ENCODE measurements at places on chromosomes 16 and 17.

DNA sequence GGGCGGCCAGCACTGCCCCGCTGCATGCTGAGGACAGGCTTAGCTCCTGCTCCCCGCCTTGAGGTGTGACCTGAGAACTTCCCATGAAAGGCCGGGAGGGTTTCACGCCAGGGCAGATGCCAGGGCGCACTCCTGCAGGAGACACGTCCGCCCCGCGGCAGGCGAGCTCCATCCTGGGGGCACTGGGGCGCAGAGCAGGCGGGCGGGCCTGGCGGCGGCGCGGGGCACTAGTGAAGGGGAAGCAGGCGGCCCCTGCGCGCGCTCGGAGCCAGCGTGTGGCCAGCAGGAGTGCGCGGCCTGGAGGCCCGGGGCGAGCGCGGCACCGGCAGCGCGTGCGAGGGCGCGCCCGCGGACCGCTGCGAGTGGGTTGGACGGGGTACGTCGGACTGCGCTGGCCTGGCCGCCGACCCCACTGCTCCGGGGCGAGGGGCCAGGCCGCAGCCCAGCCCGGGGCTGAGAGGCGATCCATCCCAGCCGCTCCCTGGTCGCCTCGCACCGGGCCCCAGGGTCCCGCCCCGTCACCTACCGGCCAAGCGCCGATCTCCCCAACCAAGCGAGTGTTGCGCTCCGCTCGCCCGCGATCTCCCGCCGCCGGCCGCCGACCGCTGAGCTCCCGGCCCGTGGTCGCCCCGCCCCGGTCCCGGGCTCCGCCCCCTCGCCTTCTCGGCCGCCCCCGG lies at the start of gene MAP3K14:
Gene MAP3K14 (minus strand): TSS at position 587 of the 677 bp plus-strand sequence. CDS start 26,275 bp downstream, outside the sequence.
- peak; percentile 69 for DNase-seq

DNA sequence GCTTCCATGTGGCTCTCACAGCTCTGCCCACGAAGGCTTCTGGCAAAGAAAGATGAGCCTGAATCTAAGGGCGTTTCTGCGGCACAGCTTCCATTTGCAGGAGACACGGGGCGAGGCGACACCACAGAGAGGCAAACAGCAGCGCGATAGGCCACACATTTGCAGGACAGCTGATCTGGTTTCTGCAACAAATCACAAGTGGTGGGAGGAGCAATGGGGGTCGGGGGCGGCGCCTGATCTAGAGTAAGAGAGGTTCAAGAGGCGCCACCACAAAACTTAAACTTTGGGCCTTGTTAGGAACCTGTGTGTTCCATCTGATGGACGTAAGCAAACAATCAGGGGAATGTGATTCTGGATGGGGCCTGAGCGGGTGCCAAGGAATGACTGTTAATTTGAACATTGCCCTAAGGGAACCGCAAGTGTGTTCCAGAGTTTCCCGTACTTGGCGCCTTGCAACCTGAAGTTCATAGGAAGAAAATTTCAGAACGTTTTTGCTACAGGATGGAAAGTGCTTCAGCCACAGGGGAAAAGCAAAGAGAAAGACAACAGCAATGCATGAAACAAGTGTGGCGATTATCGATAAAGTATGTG lies 18.9 kb upstream of the ENPP7 start:
- no peak for DNase-seq

GRCh38 chr16:79707876-79708275 lies 107.3 kb upstream of the MAF start:
- no peak for DNase-seq

GRCh38 chr17:36931697-36932382 lies 5.4 kb upstream of the LHX1 start:
- DNase-seq = no peak

- DNase-seq = no peak
Measured at GRCh38 chr17:9809409-9809808, 12.5 kb downstream of the GSG1L2 start.
